AG08396 (cell line): ENCODE measurements at places on chromosomes 1 and 21.
A peak's percentile ranks its signal among the peaks of the same experiment; 100 is the strongest.

GRCh38 chr1:229582715-229583114 is 24.2 kb upstream of the ABCB10 start:
- no peak for DNase-seq

GRCh38 chr1:64962441-64962840 is 3.9 kb downstream of the JAK1 start:
- no peak for DNase-seq

DNA sequence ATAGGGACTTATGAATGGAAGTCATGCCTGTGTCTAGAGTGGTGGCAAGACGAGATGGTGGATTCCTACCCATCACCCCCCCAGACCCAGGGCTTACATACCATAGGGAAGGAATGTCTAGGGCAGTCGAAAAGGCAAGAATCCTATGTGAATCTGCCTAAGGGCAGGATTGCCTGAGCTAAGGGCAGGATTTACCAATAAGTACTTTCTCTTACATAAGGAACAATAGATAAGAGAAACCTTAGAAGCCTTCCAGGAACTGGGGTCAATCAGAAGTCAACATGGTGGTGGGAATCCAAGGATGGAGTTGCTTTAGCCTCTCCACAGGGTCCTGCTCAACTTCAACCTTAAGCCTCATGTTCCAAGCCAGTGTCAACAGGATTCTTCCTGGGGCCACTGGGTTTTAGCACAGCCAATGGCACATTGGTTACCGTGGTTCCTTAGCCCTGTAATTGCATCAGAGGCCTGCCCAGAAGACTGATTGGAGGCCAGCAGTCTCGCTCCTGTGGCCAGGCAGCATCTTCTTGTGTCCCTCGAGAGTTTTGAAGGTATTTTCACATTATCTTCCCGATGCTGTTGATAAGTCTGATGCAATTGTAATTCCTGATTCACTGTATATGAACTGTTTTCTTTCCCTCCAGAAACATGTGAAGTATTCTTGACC is 20.7 kb downstream of the BACE2 start:
- DNase-seq: no peak

GRCh38 chr1:56215086-56215485 is 364.3 kb downstream of the PLPP3 start:
- DNase-seq: no peak

DNA sequence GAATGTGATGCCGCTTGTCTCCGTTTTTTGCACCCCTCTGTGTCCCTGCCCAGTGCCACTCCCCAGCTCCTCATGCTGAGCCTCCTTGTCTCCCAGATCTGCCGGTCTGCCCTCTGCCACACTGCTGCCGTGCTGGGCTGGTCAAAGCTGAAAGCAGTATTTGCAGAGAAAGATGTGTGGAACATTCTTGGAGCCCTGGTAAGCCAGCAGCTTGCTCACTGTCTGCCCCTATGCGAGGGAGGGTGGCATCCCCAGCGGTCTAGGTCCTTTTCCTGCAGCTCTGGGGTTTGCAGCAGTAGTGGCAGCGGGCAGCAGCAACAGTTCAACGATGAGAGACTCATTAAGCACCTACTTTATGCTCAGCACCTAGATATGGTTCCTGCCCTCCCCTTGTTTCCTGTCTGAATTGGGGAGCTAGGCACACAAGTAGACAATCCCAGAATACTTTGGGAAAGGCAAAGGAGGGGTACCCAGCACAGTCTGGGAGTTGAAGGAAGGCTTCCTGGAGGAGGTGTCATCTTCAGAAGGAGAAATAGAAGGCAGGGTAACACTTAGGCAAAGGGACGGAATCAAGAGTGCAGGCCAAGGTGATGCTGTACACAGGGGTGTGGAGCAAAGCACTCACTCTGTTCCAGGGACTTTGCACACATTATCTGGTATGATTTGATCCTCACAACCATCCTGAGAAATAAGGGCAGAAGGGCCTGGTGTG is 63.1 kb downstream of the KIF21B start:
- DNase-seq: no peak

DNA sequence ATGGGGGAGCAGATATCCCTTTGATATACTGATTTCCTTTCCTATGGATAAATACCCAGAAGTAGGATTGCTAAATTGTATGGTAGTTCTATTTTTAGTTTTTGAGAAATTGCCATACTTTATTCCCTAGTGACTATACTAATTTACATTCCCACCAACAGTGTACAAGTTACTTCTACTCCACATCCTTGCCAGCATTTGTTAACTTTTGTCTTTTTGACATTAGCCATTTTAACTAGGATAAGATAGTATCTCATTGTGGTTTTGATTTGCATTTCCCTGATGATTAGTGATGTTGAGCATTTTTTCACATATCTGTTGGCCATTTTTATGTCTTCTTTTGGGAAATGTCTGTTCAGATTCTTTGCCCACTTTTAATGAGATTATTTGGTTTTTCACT is 620.6 kb upstream of the CAMK1G start:
- DNase-seq: no peak

DNA sequence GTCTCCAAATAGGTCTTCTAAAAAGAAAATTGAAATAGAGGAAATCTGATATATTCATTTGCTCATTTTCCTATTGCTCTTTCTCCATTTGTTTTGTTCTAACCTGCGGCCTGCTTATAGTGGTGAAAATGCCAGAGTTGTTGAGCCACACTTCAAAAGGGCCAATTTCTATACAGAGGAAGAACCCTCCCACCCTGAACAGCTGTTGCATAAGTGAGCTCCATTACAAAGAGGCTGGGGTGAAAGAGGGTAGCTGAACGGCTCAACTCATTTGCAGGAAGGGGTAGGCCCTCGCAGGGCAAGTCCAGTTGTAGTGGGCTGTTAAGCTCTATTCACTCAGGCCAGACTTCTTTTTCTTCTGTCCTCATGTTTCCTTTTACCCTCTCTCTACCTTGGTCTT is 8.8 kb downstream of the ADCY10 start:
- no peak for DNase-seq

DNA sequence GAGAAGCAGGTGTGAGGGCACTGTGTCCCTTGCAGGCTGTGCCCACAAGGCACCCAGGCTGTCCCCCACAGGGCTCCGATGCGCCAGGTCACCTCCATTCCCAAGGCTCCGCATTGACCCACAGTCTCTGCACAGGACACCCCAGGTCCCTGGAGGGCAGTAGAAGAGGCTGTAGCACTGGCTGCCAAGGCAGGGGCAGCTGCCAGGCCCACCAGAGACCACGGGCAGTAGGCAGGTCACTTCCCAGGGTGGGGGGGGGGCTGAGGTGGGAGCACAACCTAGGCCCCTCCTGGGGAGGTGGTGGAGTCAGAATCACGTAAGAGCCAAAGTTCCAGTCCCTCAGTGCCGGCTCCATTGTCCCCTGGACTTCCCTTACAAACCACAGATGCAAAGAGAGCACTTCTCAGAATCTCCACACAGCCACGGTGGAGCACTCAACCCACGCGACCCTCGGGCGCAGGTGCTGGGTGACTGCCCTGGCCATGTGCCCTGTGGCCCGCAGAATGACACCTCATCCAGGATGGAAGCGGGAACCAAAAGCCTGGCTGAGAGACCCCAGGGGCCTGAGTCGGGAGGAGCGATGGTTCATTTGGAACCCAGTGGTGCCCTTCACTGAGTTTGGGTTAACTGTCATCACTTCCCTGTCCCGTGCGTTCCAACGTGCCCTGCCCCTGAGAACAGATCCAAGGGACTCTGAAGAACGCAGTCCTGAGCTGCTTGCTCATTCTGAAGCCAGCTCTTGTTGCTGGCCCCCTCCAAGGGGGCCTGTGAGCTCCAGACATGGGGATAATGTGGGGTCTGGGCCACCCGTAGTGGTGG is 69.7 kb upstream of the PDE9A start:
- no peak for DNase-seq

GRCh38 chr1:100441651-100442050 is 89.3 kb downstream of the CDC14A start:
- no peak for DNase-seq

DNA sequence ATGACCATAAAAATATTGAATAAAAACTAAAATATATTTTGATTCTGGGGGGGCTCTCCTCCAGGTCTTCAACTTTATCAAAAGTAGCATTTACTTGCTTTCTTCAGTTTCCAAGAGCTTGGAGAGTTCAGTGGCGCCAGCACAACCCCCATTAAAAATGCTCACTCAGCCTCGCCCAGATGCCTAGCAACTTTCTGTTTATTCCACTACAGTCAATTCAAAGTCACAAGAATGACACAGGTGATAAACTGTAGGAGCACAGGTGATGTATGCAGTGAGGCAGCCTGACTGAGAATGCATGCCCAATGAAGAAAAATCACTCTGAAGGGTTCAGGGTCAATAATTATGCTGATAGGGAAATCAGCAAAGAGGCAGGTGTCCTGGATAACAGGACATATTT is 159.4 kb upstream of the ATP1B1 start:
- DNase-seq: no peak

- peak; percentile 82 for DNase-seq
Observed at GRCh38 chr1:92804721-92805201, 19.9 kb upstream of the EVI5 start.

DNA sequence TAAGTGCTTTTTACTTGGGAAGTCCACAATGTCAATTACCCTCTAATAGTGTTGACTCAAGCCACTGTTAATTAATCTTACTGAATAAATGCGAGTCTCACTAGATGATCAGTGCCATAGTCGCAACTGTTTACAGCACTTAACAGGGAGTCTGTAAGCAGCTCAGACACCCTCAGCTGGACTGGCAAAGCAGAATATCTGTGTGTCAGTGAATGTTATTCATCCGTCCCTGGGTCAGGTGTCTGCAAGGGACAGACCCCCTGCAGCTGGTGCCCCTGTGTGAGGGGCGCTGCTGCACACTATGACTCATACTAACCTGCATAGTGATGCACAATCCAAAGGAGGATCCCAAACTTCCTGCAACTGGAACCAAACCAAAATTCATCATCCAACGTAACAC is 306.5 kb downstream of the HHIPL2 start:
- DNase-seq: no peak

DNA sequence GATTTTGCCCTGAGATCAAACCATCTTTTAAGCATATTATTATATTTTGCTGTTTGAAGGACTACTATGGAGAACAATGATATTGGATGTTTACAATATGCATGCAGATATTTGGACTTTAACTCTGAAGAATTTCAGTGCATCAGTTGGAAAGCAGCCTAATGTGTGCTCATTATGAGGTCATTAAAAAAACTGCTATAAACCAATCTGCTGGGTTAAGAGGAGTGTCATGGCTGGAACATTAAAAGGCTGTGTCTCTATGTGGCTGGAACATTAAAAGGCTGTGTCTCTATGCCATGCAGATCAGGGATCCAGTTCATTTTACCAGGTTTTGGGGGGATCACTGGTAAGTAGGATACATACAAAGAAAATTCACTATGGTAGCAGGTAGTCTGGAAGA is 77.6 kb downstream of the SPATA46 start:
- no peak for DNase-seq

DNA sequence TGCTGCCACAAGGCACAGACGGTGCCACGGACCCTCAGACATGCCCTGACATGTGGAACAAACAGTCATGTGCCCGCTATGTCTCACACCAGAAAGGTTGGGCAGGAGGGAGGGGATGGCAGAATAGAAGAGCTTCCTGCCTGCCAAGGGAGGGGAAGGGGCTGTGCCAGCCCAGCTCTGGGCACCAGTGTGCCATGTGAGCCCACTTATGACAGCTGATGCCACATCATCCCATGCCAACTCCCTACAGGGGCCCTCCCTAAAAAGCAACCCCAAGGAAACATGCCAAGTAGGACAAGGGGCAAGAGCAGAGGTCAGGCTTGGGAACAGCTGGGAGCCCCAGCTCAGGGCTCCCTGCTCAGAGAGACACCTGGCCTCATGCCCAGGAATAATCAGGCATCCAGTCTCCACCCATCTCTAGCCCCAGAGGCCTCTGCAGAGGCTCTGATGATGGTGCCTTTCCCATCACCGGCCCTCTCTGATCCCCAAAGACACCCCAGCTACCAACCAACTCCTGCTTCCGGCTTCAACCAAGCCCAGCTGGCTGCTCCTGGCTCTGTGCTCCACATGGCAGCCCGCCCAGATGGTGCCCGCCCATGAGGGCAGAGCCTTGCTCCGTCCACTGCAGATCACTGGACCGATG is 10.3 kb downstream of the ADGRB2 start:
- DNase-seq: peak; percentile 67
